ENCODE measurements at places on chromosomes 3 and 15.

GRCh38 chr3:27085829-27086730 is 283.1 kb downstream of the NEK10 start:
- no peak for DNase-seq

GRCh38 chr3:27590437-27591298 is 106.5 kb upstream of the SLC4A7 start:
- DNase-seq = no peak

- no peak for DNase-seq
These were observed 24.1 kb downstream of the GYG1 start for GRCh38 chr3:149015393-149015792.

DNA sequence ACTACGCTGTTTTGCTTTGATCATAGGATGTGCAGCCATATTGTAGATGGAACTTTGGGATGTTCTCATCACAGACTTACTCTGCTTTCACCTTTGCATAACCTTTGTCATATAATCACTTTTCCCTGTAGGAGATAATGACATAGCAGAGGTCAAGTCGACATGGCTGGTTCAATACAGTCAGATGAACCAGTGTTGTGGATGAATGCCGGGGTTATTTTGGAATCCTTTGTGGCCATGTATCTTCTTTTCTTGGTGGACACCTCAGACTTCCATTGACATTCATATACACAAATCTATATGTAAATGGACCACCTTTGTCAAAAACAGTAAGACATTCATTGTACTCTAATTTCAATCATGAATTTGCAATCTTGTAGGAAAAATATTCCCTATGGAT is 180.2 kb downstream of the PTPRG start:
- no peak for DNase-seq

DNA sequence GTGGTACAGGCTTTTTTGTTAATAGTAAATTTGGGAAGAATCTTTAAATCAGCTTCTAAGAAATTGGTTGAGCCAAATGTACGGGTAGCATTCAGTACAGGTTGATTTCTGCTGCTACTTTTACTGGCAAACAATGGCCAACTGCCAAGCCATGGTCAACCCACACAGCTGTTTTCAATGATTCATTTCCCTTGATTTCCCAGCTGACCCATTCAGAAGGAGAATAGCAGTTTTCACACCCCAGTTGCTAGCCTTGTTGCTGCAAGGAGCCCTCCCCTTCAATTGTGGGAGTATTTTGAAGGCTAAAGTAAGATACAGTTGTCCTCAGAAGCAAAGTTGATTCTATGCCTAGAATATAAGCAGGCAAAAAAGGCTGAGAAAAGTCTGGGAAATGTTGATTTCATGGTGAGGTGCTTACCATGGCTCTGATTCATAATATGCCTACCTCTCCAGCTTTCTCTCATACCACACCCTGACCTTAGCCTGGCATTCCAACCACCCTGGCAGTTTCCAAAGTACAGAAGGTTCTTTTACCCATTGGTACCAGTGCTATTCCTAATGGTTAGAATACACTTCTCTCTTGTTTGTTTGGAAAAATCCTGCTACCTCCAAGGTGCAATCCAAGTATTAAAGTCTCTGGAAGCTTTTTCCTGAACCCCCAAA is 320.3 kb upstream of the TGFBR2 start:
- DNase-seq = no peak

DNA sequence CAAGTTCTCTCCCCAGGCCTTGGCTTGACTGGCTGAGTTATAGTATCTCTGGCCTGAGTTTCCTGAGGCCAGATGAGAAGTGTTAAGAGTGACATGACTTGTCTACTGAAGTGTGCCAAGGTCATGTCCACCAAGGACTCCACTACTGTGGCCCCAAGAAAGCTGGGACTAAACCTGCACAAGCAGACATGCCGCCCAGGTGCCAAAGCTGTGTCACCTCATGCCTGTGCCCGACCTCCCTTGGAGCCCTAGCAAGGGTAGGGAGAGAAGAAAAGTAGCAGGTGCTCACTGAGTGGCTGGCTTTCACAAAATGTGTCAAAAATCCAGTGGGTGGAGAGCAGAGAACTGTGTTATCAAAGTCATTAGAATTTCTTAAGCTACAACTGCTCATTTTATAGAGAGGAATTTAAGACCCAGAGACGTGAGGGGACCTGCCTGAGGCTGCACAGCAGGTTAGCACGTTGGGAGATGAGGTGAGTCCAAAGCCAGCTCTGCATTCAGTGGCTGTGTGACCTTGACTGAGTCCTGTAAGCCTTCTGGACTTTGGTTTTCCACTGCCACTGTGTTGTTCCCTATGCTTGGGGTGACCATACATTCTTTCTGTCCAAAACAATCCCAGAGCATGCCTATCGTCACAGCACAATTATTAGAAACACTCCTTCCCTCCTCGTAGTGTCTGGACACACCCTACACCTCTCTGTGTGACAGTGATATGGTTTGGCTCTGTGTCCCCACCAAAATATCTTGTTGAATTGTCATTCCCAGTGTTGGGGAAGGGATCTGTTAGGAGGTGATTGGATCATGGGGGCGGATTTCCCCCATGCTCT is 5.0 kb upstream of the LYSMD4 start:
- no peak for DNase-seq

- DNase-seq = peak; percentile 46
These were observed 7.5 kb upstream of the CMTM6 start for GRCh38 chr3:32510075-32510724.

GRCh38 chr3:135694142-135694541 is 271.4 kb upstream of the PPP2R3A start:
- DNase-seq = no peak

GRCh38 chr3:170730071-170730812 is 139.8 kb downstream of the RPL22L1 start:
- no peak for DNase-seq

DNA sequence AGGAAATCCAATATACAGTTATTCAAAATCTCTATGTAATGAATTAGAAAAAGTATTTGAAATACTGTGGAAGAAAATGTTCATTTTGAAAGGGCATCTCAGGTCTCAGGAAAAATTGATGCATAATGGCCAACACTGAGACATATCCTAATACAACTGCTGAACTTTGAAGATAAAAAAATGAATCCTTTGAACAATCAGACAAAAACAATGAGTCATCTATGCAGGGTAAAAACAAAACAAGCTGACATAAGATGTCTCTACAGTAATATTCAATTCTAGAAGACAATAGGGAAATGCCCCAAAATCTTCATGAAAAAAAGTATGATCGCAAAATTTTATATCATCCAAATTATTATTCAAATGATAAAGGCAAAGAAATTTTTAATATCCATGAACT is 34.0 kb upstream of the ZNF280D start:
- DNase-seq = no peak

- DNase-seq = no peak
These were observed 2.6 kb upstream of the EIF5A2 start for GRCh38 chr3:170911051-170911450.

DNA sequence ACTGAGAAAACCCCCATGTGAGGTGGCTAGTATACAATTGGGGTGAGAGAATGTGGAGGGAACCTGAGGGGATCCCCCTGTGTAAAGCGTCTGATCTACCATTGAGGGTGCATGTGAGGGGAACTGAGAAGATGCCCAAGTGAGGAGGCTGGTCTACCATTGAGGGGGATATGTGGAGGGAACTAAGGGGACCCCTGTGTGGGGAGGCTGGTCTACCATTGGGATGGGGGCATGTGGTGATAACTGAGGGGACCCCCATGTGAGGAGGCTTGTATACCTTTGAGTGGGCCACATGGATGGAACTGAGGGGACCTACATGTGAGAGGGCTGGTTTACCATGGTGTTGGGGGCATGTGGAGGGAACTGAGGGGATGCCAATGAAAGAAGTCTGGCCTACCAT is 160.8 kb downstream of the FBLN2 start:
- no peak for DNase-seq

DNA sequence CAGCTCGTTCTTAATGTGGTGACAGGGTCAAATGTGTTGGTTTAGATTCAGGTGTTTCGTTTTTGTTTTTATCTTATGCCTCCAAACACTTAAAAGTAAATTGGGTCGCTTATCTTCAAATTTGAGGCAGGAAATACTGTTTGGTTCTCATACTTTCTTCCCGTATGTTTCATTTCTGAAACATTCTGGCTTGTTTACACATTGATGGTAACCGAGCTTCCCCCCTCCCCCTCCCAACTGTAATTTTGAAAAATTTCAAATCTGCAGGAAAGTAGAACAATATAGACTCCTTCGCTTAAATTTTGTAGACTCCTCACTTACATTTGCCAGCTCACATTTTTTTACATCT is 64.9 kb downstream of the CMTM8 start:
- no peak for DNase-seq

DNA sequence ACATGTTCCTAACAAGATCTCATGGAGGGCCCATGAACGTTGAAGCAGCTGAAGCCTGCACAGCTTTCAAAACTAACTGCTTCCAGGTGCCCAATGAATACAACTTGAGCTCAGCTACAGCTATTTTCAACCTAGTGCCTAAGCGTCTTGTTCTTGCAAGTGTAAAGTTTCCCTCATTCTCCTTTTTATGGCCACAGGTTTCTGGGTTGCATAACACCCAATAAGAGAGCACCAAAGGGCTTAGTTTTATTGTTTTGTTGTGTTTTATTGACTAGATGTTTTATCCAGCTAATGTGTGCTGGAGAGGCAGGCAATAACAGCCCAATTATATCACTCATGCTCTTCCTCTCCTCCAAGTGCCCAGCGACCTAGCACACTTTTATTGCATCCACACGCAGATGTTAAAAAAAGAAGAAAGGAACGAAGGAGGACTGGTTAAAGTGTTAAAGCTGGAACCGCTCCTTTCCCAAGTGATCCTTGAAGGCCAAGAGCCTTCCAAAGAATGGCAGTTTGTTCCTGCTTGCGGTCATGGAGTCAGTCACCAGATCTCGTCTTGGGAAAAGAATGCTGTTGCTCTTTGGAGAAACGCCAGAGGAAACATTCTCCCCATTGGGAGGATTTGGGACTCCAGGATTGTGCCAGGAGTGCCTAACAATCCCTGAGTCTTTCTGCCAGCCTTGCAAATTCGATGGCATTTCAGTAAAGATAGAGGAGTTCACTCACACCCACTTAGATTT is 156.9 kb downstream of the MEX3B start:
- DNase-seq = no peak

- no peak for DNase-seq
These were observed 6.1 kb upstream of the GPR62 start for GRCh38 chr3:51949121-51949520.

GRCh38 chr15:77036537-77037387 is 34.1 kb downstream of the TSPAN3 start:
- DNase-seq = no peak

- DNase-seq = no peak
These were observed 290.8 kb downstream of the UBE2E2 start for GRCh38 chr3:23493889-23494288.

- DNase-seq = no peak
These were observed 54.3 kb upstream of the CBLB start for GRCh38 chr3:105923140-105923539.

DNA sequence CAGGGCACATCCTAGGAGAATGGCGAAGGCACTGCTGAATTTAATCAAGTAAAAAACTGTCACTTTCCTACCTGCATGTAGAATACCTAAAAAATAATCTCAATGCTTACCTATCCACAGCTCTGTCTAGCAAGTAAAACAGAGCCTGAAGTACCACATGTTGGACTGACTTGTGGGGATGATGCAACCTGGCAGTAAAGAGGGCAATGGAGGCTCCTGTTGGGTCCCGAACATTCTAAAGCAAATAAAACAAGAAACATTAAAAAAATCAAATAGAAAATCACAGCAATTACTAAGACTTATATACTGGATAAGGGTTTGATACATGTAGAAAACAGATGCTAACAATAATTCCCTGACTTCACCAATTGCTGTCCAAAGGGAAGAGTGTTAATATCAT is 56.1 kb downstream of the PTPN9 start:
- DNase-seq = no peak

GRCh38 chr3:53242155-53242554 is 13.7 kb downstream of the TKT start:
- no peak for DNase-seq

- DNase-seq = no peak
These were observed 5.9 kb downstream of the ARHGEF3 start for GRCh38 chr3:56795829-56796185.

All from stimulated activated CD4-positive, alpha-beta T cell treated with anti-CD3 and anti-CD28 coated beads, Interleukin-12 subunit alpha, Interleukin-12 subunit beta, amount 100 ng/mL, for 4 hours (primary cell).